ENCODE measurements at places on chromosomes 5 and 9. TPM values are rescaled to one million over a fixed set of nuclear protein-coding genes. Genes with fewer than 3 reads are reported as not detected.

DNA sequence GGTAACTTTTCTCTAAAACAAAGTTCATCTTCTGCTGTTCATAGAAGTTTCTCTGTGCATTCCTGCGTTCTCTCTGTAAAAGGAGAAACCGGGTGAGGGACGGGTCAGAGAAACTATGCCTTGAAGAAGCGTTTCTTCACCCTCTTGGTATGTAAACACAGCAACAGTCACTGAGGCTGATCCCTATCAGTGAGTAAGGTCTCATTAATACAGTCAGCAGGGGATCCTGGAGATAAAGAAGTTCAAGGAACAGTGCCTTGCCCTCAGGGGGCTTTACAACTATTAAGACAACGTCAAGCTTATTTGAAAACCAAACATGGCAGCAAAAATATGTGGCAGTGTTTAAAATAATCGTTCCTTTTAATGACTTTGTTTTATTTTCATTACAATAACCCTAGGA is 202.9 kb upstream of the IL12B start:
- H3K4me1 ChIP-seq: peaks cover 2% of the 10 kb centered on the region
- no peak for DNase-seq
- H3K36me3 ChIP-seq: no peaks in the 10 kb centered on the region
- no peak overlapping the region for H3K4me3 ChIP-seq
- no peak overlapping the region for H3K27ac ChIP-seq
- H3K27me3 ChIP-seq: no peaks in the 10 kb centered on the region

DNA sequence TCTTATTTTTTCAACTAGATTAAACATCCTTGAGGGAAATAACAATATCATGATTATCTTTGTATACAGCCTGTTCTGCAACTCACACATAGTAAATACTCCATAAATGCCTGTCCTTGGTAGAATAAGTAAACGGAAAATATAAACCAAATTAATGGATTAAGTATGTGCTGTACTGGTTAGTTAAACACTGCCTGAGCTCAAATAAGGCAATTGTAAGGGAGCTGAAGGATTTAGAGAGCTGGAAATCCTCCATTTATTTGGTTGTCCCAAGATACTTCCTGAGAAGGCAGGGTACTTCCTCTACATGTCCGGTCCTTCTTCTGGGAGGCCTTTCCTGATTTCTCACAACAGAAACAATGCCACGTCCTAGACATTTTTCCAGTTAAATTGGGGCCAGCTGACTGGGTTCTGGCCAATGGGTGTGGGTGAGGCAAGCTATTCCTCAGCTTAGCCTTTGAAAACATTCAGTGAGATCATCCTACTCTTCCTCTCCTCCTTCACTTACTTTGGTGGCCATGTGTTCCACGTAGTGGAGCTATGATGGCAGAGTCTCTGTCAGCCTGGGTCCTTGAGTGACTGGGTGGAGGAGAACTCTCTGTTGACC is 8.5 kb upstream of the C1QTNF3 start:
- no peaks in the 10 kb centered on the region for H3K27me3 ChIP-seq
- no peak for DNase-seq
- no peak overlapping the region for H3K27ac ChIP-seq
- peaks cover 12% of the 10 kb centered on the region for H3K36me3 ChIP-seq

- H3K27me3 ChIP-seq: peaks cover 34% of the 10 kb centered on the region
- peaks cover 41% of the 10 kb centered on the region for H3K4me1 ChIP-seq
- DNase-seq: no peak
- H3K36me3 ChIP-seq: peaks cover 21% of the 10 kb centered on the region
- H3K4me3 ChIP-seq: peak overlapping the region; percentile 63
Observed at GRCh38 chr5:173330338-173331206, 2.4 kb upstream of the STC2 start.

- DNase-seq: peak; percentile 26
- H3K27ac ChIP-seq: no peak overlapping the region
- H3K4me3 ChIP-seq: no peak overlapping the region
- H3K27me3 ChIP-seq: peaks cover 5% of the 10 kb centered on the region
Observed at GRCh38 chr5:39376293-39376714, 12.0 kb upstream of the C9 start.

- H3K36me3 ChIP-seq: no peaks in the 10 kb centered on the region
- H3K27ac ChIP-seq: no peak overlapping the region
- no peak for DNase-seq
- H3K4me1 ChIP-seq: peaks cover 9% of the 10 kb centered on the region
- H3K4me3 ChIP-seq: no peak overlapping the region
Observed at GRCh38 chr9:93296889-93297480, 113.0 kb downstream of the WNK2 start.

CD274 gene
- total RNA-seq: 12.6 TPM

ZNF782 gene
- 4.2 TPM for total RNA-seq

MPDZ gene
- total RNA-seq: not detected

CER1 gene
- total RNA-seq: not detected

ADAM19 gene
- 313 TPM for total RNA-seq
